ENCODE measurements at places on chromosomes 7 and 10.

GRCh38 chr10:91636892-91637291 is 4.0 kb upstream of the PPP1R3C start:
- DNase-seq, result no peak

DNA sequence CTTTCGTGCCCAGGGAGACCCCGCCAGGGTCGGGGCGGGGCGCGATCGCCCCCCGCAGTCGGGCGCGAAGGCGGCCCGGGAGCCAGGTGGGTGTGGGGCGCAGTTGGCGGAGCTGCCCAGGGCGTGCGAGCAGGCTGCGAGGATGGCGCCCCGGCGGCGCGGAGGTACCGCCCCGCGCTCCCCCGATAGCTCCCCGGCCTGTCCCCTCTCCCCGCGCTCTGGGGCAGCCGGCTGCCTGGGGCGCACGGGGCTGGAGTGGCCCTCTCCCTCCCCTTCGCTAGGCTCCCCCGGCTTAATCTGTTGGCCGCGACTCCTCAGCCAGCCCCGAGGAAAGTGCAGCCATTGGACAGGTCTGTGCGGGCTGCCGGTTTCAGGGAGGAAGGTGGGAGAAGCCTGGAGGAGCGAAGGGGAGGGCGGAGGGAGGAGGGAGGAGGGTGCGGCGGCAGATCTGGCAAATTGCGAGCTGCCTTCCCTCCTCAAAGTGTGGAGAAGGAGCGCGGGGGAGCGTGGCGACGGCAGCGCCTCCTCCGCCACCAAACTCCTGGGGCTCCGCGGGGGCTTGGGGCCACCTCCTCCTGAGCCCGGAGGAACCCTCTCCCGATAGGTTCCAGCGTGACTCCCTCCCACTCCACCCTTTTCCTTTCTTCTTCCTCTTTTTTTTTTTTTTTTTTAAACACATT is 361 bp upstream of the PLXDC2 start:
- no peak for DNase-seq

GRCh38 chr7:113710310-113711096 is 208.3 kb downstream of the PPP1R3A start:
- DNase-seq, result no peak

GRCh38 chr7:156474241-156474743 is 166.3 kb upstream of the RNF32 start:
- no peak for DNase-seq

- DNase-seq, result no peak
These were observed 574.9 kb downstream of the GLRX3 start for GRCh38 chr10:130711072-130711471.

DNA sequence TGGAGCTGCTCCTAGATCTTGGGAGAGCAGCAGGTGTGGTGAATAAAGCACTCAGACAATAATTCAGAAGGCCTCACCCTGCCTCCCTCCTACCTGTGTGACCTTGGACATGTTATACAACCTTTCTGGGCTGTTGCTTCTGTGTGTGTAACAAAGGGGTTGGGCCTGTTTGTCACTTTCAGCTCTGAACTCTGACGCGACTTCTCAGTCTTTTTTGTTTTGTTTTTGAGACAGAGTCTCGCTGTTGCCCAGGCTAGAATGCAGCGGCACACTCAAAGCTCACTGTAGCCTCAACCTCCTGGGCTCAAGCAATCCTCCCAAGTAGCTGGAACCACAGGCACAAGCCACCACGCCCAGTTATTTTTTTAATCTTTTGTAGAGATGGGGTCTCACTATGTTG is 89.3 kb downstream of the DNMBP start:
- DNase-seq, result no peak

GRCh38 chr7:101557978-101558741 is 70.9 kb downstream of the MYL10 start:
- DNase-seq, result no peak

GRCh38 chr10:110901954-110902819 is 16.8 kb downstream of the BBIP1 start:
- no peak for DNase-seq

GRCh38 chr7:99041526-99041925 is 102.4 kb downstream of the SMURF1 start:
- no peak for DNase-seq

DNA sequence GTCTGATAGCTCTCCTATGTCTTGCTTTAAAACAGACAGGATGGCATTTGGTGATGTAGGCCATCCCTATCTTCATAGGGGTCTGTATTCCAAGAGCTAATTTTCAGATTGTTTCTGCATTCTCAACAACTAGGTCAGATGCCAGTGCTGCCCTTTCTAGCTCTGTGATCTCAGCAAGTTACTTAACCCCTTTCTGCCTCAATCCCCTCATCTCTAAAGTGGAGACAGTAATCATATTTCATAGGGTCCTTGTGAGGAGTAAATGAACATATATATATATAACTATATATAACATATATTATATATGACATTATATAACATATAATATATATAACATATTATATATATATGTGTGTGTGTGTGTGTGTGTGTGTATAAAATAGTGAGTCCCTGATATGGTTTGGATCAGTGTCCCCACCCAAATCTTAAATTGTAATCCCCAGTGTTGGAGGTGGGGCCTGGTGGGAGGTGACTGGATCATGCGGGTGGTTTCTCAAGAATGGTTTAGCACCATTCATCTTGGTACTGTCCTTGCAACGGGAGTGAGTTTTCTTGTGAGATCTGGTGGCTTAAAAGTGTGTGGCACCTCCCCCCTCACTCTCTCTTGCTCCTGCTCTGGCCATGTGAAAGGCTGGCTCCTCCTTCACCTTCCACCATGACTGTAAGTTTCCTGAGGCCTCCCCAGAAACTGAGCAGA is 45.2 kb downstream of the HIPK2 start:
- no peak for DNase-seq

DNA sequence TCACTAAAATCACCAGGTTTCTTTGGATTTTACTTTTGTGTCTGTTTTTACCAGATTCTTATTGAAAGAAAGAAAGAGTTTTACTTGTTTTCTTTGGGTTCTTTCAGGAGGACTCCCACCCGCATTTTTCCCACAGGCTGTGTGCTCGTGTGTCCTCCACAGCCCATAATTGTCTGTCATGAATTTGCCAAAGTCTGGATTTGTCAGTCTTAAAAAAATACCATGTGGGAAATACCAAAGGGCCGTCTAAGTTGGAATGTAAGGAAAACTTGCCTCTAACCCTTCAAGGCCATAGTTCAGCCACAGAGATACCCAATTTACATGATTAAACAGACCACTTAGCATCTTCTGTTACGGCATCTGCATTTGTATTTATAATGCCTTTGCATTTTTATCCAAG is 41.3 kb upstream of the INHBA start:
- no peak for DNase-seq

DNA sequence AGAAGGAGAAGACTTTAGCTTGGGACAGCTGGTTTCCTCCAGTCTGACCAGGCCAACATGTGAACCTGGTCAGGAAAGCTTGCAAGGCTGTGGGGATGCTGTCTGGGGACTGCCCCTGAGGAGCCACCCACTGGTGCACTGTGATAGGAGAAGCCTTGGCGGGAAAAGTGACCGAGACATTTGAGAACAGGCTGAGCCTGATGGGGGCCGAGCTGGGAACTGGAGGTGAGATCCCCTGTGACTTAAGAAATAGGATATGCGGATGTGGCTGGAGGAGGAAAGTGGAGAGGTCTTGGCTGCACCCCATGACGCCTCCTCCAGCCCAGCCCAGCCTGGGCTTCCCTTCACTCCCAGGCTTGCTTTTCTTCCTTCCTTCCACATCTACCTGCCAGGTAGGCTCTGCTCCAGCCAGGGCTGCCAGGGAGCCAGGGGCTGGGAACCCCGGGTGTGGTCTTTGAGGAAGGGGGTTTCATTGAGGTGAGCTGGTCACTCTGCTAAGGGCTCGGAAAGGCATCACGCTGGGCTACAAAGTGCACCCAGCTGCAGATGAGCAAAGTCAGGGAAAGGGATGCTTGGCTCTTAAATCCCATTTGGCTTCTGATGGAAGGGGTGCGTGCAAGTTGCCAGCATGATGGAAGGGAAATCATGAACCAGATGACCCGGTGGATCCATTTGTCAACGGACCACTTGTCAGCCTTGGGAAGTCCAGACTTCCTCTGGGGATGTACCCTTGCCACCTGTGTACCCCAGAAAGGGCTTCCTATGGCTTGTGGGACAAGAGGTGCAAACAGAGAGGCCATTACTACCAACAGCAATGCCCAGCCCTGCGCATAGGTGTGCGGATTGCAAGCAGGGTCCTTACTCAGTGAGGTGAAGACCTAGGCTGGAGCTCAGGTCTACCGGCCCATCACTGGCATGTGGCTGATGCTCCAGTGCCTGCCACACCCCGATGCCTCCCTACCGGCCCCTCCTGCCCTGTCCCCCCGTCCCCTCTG is 66.3 kb downstream of the C10orf143 start:
- DNase-seq, result no peak

GRCh38 chr10:132158823-132159222 is 27.9 kb upstream of the DPYSL4 start:
- no peak for DNase-seq

- DNase-seq, result no peak
These were observed 7.3 kb downstream of the MAFK start for GRCh38 chr7:1537535-1538412.

DNA sequence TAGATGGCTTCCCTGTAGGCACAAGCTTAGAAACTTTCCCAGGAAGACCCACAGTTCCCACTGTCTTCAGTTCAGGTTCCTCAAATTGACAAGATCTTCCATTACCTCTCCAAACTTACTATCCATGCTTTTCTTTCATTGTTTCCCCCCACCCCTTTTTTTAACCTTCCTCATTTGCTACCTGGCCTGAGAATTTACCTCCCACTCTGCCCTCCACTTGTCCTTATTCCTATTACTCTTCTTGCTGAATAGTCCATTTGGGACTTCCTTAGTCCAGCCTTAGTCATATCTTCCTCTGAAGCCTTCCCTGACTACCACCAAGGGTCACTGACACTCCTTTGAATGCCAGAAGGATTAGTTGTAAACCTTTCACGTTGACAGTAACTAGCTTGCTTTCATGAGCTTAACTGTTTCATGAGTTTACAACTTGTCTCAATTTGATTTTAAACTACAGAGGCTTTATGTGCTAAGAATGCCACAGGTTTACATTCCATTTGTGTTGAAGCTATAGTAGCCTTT is 1.2 kb upstream of the CALU start:
- no peak for DNase-seq

DNA sequence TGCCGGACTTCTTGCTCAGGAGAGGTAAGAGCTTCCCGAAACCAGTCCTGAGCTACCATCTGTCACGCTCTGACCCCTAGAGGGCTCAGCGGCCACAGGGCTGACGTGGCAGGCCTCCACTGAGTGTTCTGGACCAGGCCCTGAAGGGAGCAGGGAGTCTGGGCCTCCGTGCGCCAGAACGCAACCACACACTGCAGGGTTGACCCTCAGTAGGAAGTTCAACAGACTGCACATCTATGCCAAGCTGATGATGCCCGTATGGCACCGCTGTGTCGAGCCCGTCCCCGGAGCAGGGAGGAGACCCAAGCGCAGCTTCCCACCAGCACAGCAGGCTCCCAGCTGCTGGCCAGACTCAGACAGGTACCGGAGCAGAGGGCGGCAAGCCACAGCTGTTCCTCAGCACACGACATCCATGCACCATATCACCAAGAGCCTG is 39.2 kb downstream of the CAMK2B start:
- no peak for DNase-seq

- DNase-seq, result no peak
These were observed 629.0 kb upstream of the MBL2 start for GRCh38 chr10:53401536-53401935.

DNA sequence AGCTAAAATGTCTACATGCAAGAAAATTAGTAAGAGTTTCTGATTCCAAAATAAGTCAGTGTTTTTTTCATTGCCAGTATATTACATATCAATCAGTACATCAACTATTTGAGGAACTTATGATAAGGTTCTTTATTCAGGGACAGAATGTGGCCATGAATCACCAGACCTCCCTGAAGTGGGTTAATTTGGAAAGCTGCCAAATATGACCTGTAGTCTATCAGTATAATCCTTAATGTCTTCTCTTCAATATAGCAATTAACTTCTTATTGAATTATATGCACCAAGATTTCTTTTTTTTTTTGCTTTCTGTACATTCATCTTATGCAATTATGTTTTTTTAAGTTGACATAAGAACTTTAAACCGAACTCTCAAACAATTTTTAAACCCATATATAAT is 714.5 kb upstream of the POT1 start:
- DNase-seq, result no peak

- DNase-seq, result no peak
These were observed 18.4 kb upstream of the GOLGA7B start for GRCh38 chr10:97831259-97831658.

- DNase-seq, result no peak
These were observed 496.2 kb upstream of the SEMA3D start for GRCh38 chr7:85682833-85683620.

DNA sequence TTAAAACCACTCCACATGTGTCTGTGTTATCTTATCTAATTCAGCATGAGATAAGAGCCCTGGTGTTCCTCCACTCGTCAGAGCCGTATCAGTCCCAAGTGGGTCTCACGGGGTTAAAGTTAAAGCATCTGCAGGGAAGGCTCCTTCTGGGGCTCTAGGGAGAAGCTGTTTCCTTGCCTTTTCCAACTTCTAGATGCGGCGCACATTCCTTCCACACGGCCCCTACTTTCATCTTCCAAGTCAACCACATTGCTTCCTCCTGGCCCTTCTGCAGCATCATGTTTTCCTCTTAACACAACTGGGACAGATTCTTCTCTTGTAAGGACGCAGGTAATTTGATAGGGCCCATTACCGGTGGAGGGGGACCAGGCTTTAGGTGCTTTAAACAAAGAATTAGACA is 620.1 kb upstream of the DPP6 start:
- no peak for DNase-seq

GRCh38 chr7:68783684-68784083 is 814.6 kb upstream of the AUTS2 start:
- no peak for DNase-seq

DNA sequence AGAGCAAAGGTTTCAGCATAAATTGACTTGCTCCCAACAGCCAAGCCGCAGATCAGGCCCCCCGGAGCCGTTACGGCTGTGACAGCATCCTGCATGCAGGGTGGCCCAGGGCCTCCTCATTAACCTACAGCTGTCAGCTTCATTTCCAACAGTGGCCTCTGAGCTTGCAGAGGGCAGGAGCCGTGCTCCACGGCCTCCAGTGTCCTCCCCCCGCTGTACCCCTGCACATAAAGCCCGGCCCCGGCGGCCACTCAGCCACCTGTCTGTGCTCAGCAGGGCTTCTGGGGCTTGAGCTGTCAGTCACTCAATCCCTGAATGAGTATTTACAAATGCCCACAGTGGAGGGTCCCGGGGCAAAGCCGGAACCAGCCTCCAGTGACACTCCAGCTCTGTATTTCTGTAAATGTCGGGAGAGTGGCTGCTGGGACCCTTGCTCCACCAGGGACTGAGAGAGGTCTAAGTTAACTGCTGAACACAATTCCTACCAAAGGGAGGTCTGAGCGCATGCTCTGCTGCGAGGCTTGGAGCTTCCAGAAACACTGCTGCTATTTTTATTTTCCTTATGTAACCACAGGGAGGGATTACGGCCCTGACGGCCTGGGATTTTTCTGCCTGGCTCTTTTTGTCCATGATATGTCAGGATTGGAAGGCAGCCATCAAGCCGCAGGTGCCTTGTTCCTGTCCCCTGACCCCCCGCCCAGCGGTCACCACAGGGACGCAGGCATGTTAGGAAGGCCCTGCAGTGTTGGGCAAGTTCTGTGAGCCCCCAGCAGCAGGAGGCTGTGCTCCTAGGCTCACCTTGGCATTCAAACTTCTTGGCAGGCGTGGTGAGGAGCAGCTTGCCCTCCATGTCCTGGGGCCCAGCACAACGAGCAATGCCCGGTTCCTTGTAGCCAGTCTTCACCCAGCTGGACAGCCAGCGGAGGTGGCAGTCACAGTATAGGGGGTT is 165.0 kb downstream of the SLIT1 start:
- no peak for DNase-seq

- DNase-seq, result no peak
These were observed 56.4 kb downstream of the TBXAS1 start for GRCh38 chr7:139885511-139885910.

Measured in activated naive CD4-positive, alpha-beta T cell (primary cell).